Activated naive CD8-positive, alpha-beta T cell treated with anti-CD3 and anti-CD28 coated beads, Interleukin-2, amount 50 U/mL, for 16 hours (primary cell): ENCODE measurements at places on chromosomes 4 and X.

DNA sequence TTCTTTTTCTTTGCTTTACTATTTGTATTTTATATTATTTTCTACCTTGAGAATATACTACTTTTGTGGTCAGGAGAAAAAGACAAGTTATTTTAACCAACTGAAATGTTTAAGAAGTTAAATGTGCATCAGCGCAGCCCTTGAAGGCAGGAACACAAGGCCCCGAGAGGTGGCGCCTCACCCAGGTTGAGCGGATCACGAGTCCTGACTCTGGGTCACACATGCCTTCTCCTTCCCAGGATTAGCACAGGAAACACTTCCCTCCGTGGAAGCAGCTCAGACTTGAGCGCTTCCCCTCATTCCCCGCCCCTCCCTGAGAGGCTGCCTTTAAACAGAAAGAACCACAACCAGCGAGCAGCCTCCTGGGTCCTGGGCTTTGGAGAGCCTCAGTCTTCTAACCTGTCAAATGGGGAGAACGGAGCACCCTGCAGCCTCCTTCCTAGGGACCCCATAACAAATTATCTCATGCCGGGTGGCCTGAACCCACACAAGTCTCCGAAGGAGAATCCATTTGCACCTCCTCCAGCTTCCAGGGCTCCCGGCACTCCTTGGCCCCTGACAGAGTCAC is 217.6 kb downstream of the AFAP1 start:
- no peak for DNase-seq

DNA sequence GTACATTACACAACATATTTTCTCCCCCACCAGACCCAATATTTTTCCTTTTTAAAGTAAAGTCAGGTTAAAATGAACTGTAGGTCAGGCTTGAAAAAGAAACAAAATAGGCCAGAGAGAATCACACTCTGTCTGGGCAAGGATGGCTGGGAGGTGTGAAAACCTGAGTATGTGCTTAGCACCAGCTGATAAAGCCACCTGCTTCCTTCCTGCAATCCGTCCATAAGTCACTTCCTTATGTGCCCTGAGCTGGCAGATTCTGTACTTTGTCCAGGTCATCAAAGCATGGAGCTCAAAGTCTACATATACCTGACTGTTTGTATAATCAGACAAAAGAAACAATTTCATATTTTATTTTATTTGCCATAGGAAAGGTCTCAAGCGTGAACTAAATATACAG is 37.7 kb downstream of the ANTXR2 start:
- no peak for DNase-seq

GRCh38 chr4:71187404-71188155 is 151.2 kb upstream of the SLC4A4 start:
- DNase-seq, result no peak

GRCh38 chr4:122705547-122706117 is 26.9 kb upstream of the BBS12 start:
- DNase-seq, result no peak

DNA sequence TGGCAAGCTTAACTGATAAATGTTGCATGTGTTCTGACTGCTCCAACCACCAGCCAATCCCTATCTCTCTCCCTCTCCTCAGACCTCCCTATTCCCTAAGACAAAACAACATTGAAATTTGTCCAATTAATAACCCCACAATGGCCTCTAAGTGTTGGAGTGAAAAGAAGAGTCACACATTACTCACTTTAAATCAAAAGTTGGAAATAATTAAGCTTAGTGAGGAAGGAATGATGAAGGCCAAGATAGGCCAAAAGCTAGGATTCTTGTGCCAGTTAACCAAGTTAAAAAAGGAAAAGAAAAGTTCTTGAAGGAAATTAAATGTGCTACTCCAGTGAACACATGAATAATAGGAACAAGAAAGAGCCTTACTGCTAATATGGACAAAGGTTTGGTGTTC is 55.6 kb downstream of the FBXW7 start:
- no peak for DNase-seq

GRCh38 chrX:153487590-153488071 is 7.1 kb upstream of the BGN start:
- no peak for DNase-seq
